ENCODE measurements at places on chromosomes 1 and 21. TPM values are rescaled to one million over a fixed set of nuclear protein-coding genes. Genes with fewer than 3 reads are reported as not detected.

SGIP1 gene
- 9.4 TPM for total RNA-seq

IPP gene
- 14.9 TPM for total RNA-seq

MMEL1 gene
- 0.42 TPM for total RNA-seq

CDC42 gene
- total RNA-seq, result 290 TPM

AUNIP gene
- 14.4 TPM for total RNA-seq

DNA sequence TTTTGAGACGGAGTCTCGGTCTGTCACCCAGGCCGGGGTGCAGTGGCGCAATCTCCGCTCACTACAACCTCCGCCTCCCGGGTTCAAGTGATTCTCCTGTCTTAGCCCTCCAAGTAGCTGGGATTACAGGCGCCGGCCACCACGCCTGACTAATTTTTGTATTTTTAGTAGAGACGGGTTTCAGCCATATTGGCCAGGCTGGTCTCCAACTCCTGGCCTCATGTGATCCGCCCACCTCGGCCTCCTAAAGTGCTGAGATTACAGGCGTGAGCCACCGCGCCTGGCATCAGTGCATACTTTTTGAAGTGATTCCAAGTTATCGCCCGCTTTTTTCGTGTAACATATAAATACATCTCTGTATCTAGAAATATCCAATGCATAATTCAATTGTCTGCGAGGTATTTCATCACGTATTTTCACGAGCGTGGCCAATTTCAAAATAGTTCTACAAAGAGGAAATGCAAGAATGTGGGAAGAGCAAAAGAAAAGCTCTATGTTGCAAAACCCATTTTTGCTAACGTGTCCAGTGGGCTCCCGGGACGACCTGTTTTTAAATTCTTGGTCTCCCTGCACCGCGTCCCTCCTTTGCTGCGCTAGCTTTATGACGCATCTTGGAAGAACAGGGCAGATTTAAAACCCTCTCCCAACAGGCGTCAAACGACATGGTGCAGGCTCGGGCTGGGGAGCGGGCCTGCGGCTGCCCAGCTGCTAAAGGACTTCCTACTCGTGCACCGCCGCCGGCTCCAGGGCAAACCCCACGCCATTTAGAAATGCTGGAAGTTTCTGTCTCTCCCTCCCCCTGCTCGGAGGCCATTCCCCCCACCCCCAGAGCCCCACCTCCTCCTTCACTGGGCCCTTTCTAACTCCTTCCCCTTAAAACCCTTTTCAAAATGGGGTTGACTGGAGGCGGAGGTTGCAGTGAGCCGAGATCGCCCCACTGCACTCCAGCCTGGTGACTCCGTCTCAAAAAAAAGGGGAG lies 923 bp upstream of the IFNGR2 start:
- H3K4me1 ChIP-seq, result no peaks in the 10 kb centered on the region
- no peaks in the 10 kb centered on the region for H3K27me3 ChIP-seq
- H3K36me3 ChIP-seq, result peaks cover 4% of the 10 kb centered on the region
- peak; percentile 81 for DNase-seq

DNA sequence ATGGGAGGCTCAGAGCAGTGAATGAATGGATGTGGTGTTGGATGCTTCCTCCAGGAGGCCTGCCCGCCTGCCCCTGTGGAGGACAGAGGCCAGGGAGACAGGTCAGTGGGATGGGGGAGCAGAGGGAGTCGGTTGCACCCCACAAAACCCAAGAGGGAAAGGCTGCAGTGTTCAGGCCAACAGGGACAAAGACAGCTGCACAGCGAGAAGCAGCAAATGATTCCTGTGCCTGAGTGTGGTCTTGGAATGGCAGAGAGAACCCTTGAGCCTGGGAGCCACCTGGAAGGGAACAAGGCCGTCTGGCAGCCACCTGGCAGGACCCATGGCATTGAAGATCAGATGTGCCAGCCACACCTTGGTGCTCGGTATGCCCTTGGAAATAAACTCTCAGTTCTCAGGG lies 8.1 kb downstream of the TFF3 start:
- H3K4me3 ChIP-seq, result no peak overlapping the region
- H3K4me1 ChIP-seq, result no peaks in the 10 kb centered on the region
- no peak overlapping the region for H3K27ac ChIP-seq
- DNase-seq, result peak; percentile 34
- peaks cover 7% of the 10 kb centered on the region for H3K27me3 ChIP-seq

DNA sequence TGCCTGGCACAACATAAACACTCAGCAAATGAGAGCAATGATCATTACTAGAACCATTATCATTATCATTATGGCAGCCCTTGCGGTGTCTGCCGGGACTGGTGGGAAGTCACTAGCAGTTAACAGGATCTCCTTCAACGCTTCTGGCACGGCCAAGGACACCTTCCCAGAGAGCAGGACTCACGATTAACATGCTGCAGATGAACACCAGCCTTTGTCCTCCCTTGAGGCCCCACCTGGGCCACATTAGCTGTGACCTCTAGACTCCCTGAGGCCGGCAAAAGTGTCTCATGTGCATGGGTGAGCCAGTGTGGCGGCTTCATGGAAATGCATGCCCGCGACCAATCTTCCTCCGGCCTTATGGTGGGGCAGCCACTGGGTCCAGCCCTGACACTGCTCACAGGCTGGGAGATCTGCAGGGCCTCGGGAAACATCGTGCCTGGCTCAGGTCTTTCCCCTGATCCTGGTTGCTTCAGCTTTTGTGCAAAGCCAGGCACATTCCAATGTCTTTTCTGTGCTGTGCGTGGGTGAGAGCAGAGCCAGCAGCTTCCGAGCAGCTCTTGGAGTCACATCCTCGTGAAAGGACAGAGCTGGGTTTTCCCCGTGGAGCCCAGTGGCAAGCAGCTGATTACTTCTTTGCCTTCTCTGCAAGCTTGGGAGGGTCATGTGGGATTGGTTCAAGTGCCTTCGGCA lies 107.3 kb downstream of the HMGB4 start:
- peaks cover 2% of the 10 kb centered on the region for H3K4me1 ChIP-seq
- no peaks in the 10 kb centered on the region for H3K27me3 ChIP-seq
- DNase-seq, result no peak
- no peaks in the 10 kb centered on the region for H3K36me3 ChIP-seq
- H3K27ac ChIP-seq, result no peak overlapping the region

DNA sequence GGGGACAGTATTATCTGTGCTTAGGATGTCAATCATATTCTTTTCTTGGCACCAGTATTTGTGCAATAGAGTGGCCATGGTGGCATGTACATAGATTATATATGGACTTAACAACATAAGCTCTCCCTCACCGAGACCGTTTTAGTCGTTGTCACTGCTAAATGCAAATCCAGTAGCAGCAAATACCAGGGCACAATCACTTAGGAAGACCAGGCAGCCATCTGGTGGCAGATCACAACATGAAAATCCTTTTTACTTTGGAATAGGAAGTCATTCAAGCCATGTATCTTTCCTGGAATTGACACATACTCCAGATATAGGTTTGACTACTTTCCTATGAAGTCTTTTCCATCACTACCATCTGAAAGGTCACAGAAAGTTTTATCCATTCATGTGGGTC lies 53.2 kb upstream of the C1orf87 start:
- peaks cover 3% of the 10 kb centered on the region for H3K4me1 ChIP-seq
- DNase-seq, result peak; percentile 50
- no peaks in the 10 kb centered on the region for H3K27me3 ChIP-seq
- H3K4me3 ChIP-seq, result no peak overlapping the region

- H3K27me3 ChIP-seq, result no peaks in the 10 kb centered on the region
- H3K36me3 ChIP-seq, result no peaks in the 10 kb centered on the region
- no peak for DNase-seq
Observed at GRCh38 chr21:27154451-27155129, 187.7 kb upstream of the ADAMTS5 start.

GRCh38 chr1:226714148-226714547 lies 24.9 kb downstream of the ITPKB start:
- no peaks in the 10 kb centered on the region for H3K27me3 ChIP-seq
- H3K36me3 ChIP-seq, result peaks cover 12% of the 10 kb centered on the region
- no peak overlapping the region for H3K4me3 ChIP-seq
- no peak overlapping the region for H3K27ac ChIP-seq
- DNase-seq, result no peak
- no peaks in the 10 kb centered on the region for H3K4me1 ChIP-seq

GRCh38 chr1:213688655-213689054 lies 299.1 kb upstream of the PROX1 start:
- H3K36me3 ChIP-seq, result no peaks in the 10 kb centered on the region
- no peaks in the 10 kb centered on the region for H3K27me3 ChIP-seq
- no peak overlapping the region for H3K27ac ChIP-seq
- H3K4me3 ChIP-seq, result no peak overlapping the region
- peaks cover 12% of the 10 kb centered on the region for H3K4me1 ChIP-seq
- no peak for DNase-seq

DNA sequence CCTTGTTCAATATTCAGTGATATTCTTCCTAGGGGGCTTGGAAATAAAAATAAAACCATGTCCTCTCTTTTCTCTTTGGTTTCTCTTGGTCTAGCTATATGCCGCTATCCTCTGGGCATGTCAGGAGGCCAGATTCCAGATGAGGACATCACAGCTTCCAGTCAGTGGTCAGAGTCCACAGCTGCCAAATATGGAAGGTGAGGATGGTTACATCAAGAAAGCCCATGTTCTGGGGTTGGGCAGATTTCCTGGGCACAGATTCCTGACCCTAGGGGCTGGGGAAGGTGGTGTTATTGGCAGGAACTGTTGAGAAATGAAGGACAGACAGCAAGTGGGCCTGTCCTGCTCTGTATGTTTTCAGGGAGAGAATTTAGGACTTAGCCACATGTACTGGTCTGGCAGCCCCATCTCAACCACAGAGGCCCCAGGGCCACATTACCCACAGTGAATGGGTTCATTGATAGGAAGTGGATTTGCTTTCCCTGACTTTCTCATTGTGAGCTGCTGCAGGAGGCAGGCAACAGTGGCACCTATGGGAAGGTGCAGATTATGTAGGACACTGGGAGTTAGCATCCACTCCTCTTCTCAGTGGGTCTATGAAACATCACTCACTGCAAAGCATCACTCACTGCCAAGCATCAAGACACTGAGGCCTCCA lies 37.4 kb upstream of the HSD17B7 start:
- DNase-seq, result no peak
- H3K27ac ChIP-seq, result no peak overlapping the region
- H3K4me1 ChIP-seq, result no peaks in the 10 kb centered on the region

GRCh38 chr1:57520743-57521515 lies 97.1 kb upstream of the DAB1 start:
- H3K36me3 ChIP-seq, result no peaks in the 10 kb centered on the region
- no peak overlapping the region for H3K27ac ChIP-seq
- H3K4me1 ChIP-seq, result peaks cover 6% of the 10 kb centered on the region
- no peak for DNase-seq
- H3K27me3 ChIP-seq, result no peaks in the 10 kb centered on the region
- no peak overlapping the region for H3K4me3 ChIP-seq

GRCh38 chr1:234330843-234331215 lies 42.4 kb upstream of the COA6 start:
- H3K4me3 ChIP-seq, result no peak overlapping the region
- no peak overlapping the region for H3K27ac ChIP-seq
- no peaks in the 10 kb centered on the region for H3K36me3 ChIP-seq
- DNase-seq, result no peak
- H3K27me3 ChIP-seq, result peaks cover 6% of the 10 kb centered on the region

- peaks cover 4% of the 10 kb centered on the region for H3K4me1 ChIP-seq
- H3K36me3 ChIP-seq, result no peaks in the 10 kb centered on the region
- H3K4me3 ChIP-seq, result no peak overlapping the region
- no peak for DNase-seq
- H3K27ac ChIP-seq, result no peak overlapping the region
Observed at GRCh38 chr1:110234691-110235090, 24.6 kb downstream of the KCNC4 start.

- no peak overlapping the region for H3K4me3 ChIP-seq
- H3K27me3 ChIP-seq, result no peaks in the 10 kb centered on the region
- H3K4me1 ChIP-seq, result peaks cover 38% of the 10 kb centered on the region
- peaks cover 4% of the 10 kb centered on the region for H3K36me3 ChIP-seq
Observed at GRCh38 chr1:64569411-64569810, 99.5 kb downstream of the CACHD1 start.

DNA sequence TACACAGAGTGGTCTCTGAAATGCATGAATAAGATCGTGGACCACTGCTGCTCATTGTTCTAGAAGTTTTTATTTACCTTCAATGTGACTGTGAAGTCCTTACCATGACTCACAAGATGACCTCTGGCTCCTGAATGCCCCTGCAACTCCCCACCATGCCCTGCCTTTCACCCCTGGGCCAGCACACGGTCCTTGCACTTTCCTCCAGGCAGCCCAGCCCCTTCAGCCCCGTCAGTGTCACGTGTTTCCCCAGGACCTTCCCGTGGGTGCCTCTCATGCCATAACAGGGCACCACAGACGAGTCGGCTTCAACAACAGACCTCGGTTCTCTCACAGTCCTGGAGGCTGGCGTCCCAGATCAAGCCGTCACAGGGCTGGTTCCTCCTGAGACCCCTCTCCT lies 62.1 kb downstream of the B3GALT5 start:
- H3K4me1 ChIP-seq, result no peaks in the 10 kb centered on the region
- H3K36me3 ChIP-seq, result no peaks in the 10 kb centered on the region
- no peaks in the 10 kb centered on the region for H3K27me3 ChIP-seq
- no peak overlapping the region for H3K27ac ChIP-seq
- no peak for DNase-seq

GRCh38 chr1:153231363-153231762 lies 14.0 kb downstream of the PRR9 start:
- H3K36me3 ChIP-seq, result no peaks in the 10 kb centered on the region
- DNase-seq, result no peak
- H3K27me3 ChIP-seq, result no peaks in the 10 kb centered on the region
- no peak overlapping the region for H3K27ac ChIP-seq

- H3K27ac ChIP-seq, result no peak overlapping the region
- no peaks in the 10 kb centered on the region for H3K27me3 ChIP-seq
- peaks cover 14% of the 10 kb centered on the region for H3K4me1 ChIP-seq
- H3K36me3 ChIP-seq, result no peaks in the 10 kb centered on the region
- H3K4me3 ChIP-seq, result no peak overlapping the region
Observed at GRCh38 chr21:41709965-41710822, 56.7 kb downstream of the RIPK4 start.

DNA sequence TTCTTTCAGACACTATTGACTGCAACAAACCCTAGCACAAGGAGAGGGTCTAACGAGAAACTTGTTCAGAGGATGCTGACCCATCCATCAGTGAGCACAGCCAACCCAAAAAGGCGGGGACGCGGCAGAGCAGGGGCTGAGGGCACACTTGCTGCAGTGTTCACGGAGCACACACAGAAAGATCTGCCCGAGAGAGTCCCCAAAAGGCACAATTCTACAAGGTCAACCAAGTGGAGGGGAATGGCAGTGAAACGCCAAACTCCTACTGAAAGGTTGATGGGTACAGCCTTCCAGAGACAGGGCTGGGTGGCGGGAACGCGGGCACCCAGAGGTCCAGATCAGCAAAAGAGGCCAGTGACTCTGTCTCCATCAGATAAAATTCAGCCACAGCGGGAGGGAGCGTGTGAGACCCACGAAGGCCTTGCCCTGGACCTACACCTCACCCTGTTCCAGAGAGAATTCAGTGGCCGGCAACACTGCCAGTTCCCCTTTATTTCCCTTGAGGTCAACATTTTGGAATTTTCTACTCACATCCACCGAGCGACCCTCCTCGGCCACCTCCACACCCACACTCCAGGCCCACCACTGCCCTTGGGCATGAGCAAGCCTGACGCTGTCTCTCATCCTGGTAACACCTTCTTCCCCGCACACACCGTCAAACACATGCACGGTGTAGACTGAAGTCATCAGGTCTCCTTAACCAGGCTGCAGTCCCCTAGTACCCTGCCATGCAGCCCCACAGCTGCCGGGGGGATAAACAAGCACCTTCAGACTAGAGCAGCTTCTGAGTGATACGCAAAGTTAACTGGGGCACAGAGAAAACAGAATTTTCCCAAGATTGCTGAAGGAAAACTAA lies 5.5 kb downstream of the GNG4 start:
- peaks cover 6% of the 10 kb centered on the region for H3K4me1 ChIP-seq
- no peak overlapping the region for H3K27ac ChIP-seq
- H3K4me3 ChIP-seq, result no peak overlapping the region
- no peak for DNase-seq

- H3K4me3 ChIP-seq, result no peak overlapping the region
- H3K27me3 ChIP-seq, result no peaks in the 10 kb centered on the region
Observed at GRCh38 chr1:230814949-230815692, 53.2 kb downstream of the C1orf198 start.
